ENCODE measurements at places on chromosomes 2 and 18.

GRCh38 chr2:30820381-30821055, 13.3 kb upstream of the CAPN13 start:
- DNase-seq, result no peak

DNA sequence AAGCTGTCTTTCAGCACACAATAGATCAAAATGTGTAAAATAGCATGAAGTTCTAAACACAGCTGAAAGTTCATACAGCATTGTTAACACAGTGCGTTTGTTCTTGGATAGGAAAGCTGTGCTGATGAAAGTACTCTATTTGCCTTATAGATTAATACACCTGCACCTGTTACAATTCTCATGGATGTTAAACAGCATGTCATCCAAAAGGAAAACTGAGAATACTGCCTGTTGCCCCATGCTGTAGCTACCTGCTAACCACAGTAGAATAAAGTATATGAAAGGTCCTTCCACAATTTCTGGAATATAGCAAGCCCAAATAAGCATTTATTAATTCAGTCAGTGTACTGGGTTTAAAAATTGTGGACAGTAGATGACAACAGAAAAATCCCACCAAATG, 166.7 kb upstream of the DTNA start:
- no peak for DNase-seq

DNA sequence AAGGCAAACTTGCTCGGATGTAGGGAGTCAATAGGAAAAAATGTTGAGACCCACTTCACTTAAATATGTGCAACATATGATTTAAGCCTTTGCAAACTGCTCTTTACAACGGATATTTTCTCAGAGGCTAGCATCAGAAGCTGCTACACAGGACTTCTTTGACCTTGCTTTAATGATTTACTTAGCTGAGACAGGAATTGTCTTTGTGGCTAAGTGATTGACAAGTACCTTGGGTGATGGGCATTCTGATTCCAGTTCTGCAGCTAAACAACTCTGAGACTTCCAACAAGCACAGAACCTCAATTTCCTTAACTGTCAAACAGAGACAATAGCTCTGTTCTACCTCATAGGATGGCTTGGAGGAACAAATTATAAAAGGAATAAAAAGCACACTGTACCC, 150.2 kb downstream of the NCKAP5 start:
- no peak for DNase-seq

GRCh38 chr2:197784956-197785941, at the start of gene BOLL:
TSS of gene BOLL (minus strand) at chr2:197785319. CDS start at chr2:197781850, 3,469 bp downstream.
- no peak for DNase-seq

GRCh38 chr2:134216152-134216829, 37.6 kb upstream of the MGAT5 start:
- DNase-seq, result peak; percentile 40

DNA sequence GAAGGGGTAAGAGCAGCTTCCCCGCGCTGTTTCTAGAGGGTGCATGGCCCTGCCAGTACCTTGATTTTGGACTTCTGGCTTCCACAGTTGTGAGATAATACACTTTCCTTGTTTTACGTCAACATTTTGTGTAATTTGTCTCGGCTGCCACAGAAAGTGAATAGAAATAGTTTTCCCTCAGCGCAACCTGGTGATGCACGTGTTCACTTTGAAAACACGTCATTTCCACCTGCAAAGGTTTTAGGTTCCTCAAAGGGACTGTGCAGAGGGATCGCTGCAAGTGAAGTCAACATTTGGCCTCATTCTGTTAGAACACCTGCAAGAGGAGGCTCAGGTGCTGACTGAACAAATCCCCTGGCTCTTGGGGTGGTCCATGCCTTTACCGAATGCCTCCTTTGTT, 71.7 kb downstream of the LONRF2 start:
- DNase-seq, result no peak

- DNase-seq, result no peak
These were observed 1165.5 kb upstream of the SLC39A10 start for GRCh38 chr2:194491409-194492115.

DNA sequence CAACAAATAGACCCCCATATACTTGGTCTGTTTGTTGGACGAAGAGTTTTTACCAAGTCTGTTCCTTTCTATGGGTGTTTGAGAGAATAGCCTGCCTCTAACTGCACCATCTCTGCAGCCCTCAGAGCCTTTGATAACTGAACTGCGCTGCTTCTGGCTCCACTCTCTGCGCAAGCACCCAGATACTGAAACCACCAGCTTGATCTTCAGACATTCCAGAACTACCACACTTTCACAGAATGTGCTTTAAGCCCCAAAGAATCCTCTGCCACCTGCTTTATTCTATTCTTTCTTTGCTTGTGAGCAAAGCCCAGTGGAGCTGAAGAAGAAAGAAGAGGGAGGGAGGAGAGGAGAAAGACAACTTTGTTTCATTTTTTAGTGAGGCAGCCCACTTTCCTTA, 380.7 kb downstream of the BCL11A start:
- DNase-seq, result no peak

- DNase-seq, result no peak
These were observed 7.5 kb downstream of the GALNT1 start for GRCh38 chr18:35588995-35589394.

DNA sequence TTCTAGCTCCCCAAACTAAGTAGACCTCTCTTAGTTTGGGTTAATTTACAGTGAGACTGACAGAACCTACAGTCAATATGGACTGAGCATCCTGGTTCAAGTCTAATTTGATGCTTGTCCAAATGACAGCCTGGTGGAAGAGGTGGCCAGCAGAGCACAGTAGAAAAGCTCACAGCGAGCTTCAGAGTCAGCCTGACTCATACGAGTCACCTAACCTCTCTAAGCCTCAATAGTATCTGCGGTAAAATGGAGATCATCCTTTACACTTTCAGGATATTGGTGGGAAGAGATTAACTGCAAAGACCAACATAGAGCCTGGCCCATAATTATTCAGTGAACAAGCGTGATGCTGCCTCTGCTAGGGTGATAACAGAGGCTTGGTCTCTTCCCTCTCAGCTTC, 54.5 kb downstream of the DOCK10 start:
- no peak for DNase-seq

DNA sequence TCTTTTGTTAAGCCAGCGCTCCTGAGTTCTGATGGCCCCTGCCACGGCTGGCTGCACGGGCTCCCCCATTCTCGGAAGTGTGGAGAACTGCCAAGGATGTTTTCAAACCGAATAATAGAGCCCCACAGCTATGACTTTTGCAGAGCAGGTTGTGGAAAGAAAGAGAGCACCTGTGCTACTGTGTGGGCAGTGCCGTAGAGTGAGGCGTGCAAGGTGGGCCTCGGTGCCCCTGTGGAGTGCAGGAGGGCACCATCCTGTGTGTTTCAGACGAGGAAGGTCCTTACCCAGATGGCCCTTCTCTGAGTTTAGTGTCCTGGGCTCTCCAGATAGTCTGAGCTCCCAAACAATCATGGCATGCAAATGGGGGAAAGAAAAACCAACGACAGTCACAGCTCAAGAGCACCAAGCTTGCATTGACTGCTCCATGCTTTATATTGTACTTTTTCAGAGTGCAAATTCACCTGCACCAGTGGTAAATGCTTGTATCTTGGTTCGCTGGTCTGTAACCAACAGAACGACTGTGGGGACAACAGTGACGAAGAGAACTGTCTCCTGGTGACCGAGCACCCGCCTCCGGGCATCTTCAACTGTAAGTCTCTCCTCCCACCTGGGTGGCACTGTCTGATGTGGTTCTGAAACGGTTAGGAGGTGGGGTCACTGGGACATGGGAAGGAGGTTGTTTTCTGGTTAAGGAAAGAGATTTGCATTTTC, 219.4 kb downstream of the LDLRAD4 start:
- DNase-seq, result no peak

DNA sequence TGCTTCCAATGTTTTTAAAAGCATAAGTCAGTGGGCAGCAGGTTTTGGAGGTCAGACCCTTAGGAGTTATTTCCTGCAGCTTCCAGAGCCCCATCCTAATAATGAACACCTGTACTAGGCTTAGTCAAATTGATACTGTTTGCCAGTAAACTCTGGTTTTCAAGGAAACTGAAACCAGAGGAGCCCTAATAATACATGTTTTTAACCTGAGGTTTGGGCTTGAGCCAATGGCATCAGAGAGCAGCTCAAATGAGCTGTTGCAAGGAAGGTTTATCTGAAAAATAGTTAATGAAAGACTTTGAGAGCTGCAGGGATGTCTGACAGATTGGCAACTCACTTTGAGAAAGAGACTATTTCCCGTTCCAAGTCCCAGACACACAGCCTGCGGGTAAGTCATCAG, 54.6 kb downstream of the DCC start:
- DNase-seq, result no peak

- DNase-seq, result no peak
These were observed 13.6 kb upstream of the TTR start for GRCh38 chr18:31578126-31578525.

GRCh38 chr2:74333175-74333574, 10.0 kb downstream of the SLC4A5 start:
- no peak for DNase-seq

GRCh38 chr2:190533175-190533967, 1.2 kb downstream of the NEMP2 start:
- no peak for DNase-seq

- DNase-seq, result peak; percentile 4
These were observed 47.6 kb downstream of the RNF152 start for GRCh38 chr18:61845197-61845596.

GRCh38 chr2:20232837-20233207, 7.9 kb upstream of the SDC1 start:
- no peak for DNase-seq

DNA sequence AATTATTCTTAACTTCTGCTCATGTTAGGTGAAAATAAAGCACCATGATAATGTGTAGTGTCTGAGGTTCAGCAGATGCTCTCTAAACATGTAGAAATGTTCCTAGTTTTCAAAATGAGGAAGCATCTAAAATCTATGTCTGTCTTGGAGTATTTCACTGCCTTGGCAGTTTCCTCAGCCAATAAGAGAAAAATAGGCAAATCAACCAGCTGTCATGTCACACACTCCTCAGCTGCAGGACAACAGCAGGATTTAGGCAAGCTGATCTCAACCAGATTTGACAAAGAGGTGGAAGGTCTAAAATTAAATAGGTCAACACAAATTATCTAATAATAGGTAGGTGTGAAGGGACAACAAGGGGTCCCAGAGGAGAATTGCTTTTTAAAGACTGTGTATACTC, 164.1 kb upstream of the BOD1L2 start:
- no peak for DNase-seq

DNA sequence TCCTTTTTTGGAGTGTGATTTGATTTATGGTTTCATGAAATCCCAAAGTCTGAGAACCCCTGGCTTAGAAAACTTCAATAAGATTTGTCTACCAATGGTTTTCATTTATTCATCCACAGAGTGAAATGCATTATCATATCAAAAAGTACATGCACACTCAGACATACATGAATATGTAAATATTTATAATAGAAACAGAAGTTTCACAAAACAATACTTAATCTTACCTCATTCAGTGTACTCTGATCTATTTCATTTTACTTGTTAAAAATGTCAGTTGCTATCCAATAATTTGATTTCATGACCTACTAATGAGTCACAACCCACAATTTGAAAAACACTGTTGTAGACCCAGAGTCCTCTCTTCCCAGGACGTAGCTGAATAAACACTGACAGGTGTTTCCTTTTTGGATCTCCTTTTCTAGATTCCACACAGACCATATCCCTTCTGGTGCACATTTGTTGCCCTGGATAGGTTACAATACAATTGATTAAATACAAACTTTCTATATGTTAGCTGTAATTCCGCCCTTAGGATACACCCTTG, 10.4 kb upstream of the CAVIN2 start:
- DNase-seq, result no peak

DNA sequence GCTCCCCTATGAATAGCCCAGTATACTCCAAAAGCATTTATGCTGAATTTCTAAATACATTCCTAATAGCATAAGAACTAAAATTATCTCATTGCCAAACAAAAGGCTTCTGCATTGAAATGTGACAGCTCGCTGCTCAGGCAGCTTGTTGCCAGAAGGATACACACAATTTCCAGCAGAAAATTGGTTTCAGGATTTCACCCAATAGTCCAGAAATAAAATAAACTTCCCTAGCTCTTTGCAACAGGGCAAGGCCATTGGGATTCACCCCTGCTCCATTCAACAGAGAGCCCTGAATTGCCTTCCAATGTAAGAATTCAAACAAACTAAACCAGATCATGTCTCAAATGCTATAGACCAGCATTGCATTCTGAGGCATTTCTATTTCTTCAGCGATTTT, 70.7 kb downstream of the RBM43 start:
- DNase-seq, result no peak

DNA sequence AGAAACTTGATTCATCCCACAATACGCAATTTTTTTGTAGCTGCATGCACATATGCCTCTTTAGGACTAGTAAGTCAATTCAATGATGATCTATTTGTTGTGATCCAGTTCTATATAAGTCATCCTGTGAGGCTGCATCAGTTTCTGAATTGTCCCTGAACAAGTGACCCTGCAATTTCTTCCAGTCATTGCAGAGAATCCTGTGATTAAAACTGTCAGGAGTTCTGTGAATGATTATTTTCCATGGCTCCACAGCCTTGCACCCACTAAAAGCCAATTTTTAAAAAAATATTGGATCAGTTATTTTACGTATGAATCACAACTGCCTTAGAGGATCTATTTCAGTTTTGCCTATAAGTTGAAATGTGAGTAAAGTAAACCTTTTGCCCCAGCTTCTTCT, 1585.0 kb upstream of the ACVR2A start:
- no peak for DNase-seq

DNA sequence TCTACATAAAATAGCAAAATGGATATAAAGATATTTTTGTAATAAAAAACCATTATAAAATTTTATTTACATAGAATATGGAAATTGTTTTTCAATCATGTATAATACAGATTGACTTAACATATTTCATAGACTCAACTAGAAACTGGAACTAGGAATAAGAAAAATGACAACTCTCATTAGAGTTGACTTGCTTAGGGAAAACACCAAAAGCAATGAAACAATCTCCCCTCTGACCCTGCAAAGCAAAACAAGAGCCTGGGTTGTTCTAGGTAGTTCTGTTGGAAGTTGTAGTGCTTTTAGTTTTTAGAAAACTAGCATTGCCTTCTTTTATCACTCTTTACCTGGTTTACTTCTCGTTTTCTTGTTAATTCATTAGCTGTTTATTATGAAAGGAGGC, 32.2 kb upstream of the MTIF2 start:
- DNase-seq, result no peak

DNA sequence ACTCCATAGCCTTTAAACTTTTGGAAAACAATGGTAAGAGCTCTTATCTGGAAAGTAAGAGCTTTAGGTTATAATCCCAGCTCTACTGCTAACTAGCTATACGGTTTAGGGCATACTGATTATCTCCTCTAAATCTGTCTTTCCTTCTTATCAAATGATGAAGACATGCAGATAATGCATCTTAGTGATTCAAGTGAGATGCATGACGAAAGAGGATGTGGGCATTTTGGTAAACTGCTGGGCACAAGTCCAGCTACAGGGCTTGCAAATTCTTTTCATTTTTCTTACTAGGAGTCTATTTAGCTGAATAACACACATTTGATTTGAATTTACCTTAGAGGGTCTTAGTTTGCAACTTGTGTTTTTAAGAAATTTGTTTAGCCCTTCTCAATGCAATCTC, 1604.8 kb upstream of the ZEB2 start:
- DNase-seq, result no peak

Data from LNCaP clone FGC (cell line).